ENCODE measurements at places on chromosomes 5 and 9.

DNA sequence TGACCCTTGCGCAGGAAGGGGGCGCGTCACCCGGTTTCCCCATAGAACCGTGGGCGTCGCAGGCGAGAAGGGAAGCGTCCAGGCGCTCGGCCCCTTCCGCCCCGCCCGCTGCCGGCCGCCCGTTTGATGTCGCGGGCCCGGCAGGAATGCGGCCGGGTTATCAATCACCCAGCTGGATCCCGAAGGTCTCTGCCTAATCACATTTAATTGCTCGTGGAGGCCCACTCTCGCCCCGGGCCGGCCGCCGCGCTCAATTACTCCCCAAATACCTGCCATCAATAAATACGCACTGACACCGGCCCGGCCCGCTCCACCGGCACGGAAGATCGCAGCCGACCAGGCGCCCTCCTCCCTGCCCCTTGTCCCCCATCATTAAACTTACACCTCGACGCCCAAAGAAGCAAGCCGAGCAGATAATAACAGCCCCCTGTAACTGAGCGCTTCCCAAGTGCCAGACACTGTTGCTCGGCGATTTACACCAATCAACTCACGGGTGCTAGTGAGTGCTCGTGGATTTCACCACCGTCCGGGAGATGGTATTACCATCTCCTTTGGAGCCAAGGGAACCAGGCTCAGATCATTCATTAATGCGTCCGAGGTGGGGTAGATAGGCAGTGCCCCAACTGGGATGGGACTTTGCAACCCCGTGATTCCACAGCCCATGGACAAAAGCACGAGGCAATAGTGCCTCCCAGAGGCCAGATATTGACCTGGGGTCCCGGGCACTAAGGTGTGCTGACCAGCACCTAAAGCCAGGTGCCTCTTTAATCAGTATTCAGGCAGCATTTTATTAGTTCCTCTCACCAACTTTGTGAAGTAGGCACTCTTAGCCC is 11.3 kb downstream of the MSX2 start:
- DNase-seq = peak; percentile 19

DNA sequence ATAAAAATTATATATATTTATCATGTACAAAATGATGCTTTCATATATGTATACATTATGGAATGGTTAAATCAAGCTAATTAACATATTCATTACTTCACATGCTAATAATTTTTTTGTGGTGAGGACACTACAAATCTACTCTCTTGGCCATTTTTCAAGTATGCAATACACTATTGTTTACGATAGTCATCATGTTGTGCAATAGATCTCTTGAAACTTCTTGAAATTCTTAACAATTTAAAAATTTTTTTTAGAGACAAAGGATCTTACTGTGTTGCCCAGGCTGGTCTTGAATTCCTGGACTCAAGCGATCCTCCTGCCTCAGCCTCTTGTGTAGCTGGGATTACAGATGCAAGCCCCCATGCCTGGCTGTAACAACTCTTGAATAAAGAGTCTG is 45.2 kb upstream of the SHOC1 start:
- no peak for DNase-seq

GRCh38 chr5:50967563-50968355 is 301.3 kb downstream of the PARP8 start:
- DNase-seq = no peak

DNA sequence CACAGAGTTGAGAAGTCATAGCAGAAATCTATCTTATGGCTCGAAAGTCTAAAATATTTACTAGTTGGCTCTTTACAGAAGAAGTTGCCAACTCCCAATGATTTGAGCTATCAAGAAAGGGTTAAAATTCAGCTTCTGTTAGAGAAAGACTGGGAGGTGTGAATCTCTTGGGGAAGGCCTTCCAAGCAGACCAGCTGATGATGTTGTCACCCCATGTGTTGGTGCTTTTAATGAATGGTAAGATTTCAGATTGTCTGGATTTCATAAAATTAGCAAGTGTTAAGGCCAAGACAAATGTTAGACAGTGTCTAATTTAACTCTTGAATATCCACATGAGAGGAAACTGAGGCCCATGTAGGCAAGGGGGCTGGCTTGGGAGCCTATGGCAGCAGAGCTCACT is 63.9 kb downstream of the PPARGC1B start:
- DNase-seq = no peak

DNA sequence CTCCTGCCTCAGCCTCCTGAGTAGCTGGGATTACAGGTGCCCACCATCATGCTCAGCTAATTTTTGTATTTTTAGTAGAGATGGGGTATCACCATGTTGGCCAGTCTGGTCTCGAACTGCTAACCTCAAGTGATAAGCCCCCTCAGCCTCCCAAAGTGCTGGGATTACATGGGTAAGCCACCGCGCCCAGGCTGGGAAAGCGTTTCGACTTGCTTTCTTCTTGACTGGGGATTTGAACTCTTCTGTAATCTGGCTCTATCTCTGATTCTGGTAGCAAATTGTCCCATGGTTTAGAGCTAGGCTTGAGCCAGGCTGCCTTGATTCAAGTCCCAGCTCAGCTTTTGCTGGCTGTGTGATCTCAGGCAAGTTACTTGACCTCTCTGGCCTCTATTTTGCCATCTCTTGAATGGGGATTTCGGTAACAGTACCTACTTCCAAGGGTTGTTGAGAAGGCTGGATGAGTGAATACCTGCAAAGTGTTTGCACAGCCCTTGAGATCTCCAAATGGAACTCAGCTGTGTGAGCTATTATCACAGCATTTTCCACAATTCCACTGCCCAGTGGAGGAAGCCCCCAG is 20.5 kb upstream of the MVB12B start:
- DNase-seq = no peak

Measured in G401 (cell line).